Stimulated activated CD4-positive, alpha-beta T cell treated with anti-CD3 and anti-CD28 coated beads, Interleukin-2, amount 100 ng/mL, for 4 hours (primary cell): ENCODE measurements at places on chromosomes 6 and 20.

- no peak for DNase-seq
Measured at GRCh38 chr6:137351890-137352289, 132.7 kb upstream of the IFNGR1 start.

DNA sequence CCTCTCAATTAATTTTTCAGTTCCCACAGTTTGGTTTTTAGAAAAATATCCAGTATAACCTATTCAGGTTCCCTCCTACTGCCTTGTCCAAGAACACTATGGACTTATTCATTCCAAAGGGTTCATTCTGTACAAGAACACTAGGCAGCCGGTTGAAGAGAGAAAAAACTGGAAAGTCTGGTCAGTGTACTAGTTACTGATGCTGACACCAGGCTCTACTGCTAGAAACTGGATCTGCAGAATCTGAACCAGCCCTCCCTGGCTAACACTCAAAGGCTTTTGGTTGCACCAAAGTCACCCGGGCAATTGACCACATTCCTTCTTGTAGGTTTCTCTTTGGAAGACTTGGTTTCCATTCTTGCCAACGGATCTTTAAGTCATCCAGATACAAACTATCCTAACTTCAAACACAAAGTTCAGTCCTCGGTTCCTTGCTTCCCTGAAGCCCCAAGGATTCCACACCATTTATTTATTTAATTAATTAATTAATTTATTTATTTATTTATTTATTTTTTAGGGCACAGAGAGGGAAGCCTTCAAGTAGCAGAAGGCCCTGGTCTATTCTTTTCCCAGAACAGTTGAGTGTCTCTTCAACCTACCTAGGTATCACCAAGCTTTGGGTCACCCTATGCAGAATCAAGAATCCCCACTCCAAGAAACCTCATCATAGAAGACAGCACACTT is 268.1 kb downstream of the ADGB start:
- DNase-seq, result no peak

- peak; percentile 29 for DNase-seq
Measured at GRCh38 chr6:119077643-119078375, 655 bp downstream of the FAM184A start.

- peak; percentile 18 for DNase-seq
Measured at GRCh38 chr20:63829945-63830835, 874 bp downstream of the ZBTB46 start.

DNA sequence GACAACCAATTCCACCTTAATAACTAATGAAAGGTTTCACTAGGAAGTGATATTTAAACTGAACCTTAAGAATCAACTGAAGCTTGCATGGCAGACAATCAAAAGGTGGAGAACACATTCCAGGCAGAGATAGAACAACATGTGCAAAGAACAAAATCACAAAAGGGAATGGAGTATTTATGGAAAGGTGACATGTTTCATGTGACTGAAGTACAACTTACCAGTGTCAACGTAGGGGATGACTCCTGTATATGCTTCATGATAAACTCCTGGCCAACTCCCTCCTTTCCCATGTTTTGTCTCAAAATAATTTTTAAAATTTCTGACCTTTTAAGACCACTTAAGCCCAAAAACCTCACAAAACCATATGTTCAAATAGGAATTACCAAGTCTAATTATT is 6.6 kb downstream of the PLN start:
- DNase-seq, result no peak

DNA sequence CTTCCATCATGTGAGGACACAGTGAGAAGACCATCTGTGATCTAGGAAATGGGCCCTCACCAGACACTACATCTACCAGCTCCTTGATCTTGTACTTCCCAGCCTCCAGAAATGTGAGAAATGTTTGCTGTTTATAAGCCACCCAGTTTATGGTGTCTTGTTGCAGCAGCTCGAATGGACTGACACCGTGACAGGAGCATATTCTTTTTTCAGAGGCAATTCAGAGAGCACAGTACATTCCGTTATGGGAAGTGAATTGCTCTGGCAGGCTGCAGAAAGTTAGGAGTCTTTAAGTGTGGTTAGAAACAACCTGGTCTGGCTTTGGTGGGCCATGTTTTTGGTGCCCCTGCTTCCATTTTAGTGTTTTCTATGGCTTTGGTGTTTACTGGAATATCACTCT is 75.1 kb downstream of the FIG4 start:
- no peak for DNase-seq

DNA sequence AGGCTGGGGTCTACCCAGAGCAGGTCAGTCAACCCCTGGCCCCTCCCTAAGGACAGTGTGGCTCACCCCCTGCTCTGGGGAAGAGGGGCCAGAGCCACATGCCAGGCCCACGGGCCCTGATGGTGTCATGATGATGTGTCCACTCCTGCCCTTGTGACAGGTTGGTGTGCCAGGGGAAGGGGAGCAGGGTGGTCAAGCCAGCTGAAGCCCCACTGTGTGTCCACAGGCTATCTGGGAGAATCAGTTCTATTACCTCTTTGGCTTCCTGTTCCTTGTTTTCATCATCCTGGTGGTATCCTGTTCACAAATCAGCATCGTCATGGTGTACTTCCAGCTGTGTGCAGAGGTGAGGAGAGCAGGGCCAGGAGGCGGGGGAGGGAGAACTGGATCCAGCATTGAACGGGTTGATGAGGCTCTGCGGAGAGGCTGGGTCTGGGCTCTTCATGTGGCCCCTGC is 47.7 kb downstream of the PLAGL2 start:
- no peak for DNase-seq
